Activated CD4-positive, alpha-beta T cell treated with anti-CD3 and anti-CD28 coated beads, Interleukin-2, amount 50 U/mL, for 4 hours (primary cell): ENCODE measurements at places on chromosomes 4 and X.

GRCh38 chrX:105744291-105744690, 78.0 kb upstream of the NRK start:
- no peak for DNase-seq

GRCh38 chr4:184575306-184575705, 73.9 kb downstream of the CASP3 start:
- no peak for DNase-seq

DNA sequence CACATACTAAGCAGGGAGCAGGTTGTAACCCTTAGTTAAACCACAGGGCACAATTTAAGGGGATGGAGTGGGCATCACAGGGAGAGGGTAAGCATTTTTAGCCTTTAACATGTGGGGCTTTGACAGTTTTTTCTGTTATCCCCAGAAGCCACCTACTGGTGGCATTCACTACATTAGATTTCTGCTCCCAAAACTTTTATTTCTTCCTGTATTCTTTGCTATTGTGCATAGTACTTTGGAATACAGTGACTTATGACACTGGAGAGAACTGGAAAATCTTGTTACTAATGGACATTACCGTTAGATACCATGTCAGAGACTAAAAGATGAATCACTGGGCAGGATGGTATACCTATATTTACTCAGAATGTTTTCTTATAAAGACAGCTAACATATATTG, 7.3 kb downstream of the TRIM75 start:
- DNase-seq: no peak

DNA sequence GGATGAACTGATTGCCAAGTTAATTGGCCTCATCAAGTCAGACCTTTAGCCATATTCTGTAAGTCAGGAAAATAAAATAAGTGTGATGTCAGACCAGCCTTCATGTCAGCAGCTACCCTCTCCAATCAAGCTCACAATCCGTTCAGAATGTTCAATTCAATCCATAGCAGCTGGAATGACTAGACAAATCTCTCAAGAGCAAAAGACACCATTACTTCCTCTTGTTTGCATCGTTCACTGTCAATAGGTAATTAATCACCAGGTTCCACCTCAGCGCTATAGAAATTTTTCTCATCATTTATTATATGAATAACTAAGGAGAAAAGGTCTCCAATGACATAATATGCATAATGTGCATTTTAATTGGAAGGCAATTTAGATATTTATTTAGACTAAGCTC, 321.0 kb upstream of the GRIA3 start:
- no peak for DNase-seq

DNA sequence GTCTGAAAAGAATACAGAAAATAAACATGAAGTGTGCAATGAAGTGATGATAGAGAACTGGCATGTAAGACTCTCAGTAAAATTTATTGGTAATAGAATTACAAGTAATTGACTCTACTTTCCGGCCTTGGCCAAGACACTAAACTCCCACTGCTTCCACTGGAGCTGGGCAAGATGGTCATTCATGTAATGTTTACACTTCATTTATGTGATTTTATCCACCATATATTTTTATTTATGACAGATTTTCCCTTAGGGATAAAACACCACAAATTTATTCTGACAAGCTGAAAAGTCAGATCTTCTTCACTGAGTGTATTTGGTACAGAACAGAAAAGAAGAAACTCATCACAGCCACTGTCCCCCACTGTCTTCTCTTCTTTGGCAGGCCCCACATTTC, 191.9 kb downstream of the SLC39A8 start:
- no peak for DNase-seq

GRCh38 chr4:82721819-82722423, 76.7 kb downstream of the SCD5 start:
- no peak for DNase-seq

GRCh38 chr4:518569-519083, 19.6 kb downstream of the PIGG start:
- no peak for DNase-seq

- DNase-seq: no peak
Observed at GRCh38 chr4:181701894-181702293, 541.3 kb upstream of the TENM3 start.

GRCh38 chr4:16607241-16608066, 291.0 kb downstream of the LDB2 start:
- no peak for DNase-seq

DNA sequence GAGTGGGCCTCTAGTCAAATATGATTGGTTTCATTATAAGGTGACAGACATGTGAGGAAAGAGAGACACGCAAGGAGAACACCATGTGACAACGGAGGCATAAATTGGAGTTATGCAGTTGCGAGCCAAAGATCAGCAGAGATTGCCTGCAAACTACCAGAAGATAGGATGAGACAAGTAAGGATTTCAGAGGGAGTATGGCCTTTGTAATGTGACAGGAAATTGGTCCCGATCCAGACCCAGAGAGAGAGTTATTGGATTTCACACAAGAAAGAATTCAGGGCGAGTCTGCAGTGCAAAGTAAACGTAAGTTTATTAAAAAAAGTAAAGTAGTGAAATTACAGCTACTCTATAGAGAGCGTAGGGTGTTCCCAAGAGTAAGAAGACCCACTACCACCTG, 35.7 kb upstream of the NDST4 start:
- no peak for DNase-seq

GRCh38 chr4:27635936-27636913, 775.6 kb downstream of the STIM2 start:
- no peak for DNase-seq

- DNase-seq: no peak
Observed at GRCh38 chr4:15551740-15552446, 82.2 kb downstream of the CC2D2A start.

DNA sequence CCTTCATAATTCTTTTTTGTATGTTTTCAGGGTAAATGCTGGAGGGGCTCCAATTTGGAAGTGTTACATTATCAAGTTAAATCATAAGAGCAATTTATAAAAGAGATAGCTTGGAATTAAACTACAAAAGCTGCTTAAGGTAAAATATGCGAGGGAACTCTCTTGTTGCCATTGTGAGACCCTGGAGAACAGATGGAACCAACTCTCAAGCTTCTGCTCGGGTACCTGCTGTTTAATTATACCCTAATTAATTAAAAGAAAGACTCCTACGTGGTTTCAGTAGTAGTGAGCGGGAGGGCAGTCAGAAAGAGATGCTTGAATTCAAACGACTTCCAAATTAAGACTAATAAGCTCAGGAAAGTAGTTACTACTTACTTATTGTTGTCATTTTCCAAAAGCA, 313.1 kb upstream of the TACR3 start:
- DNase-seq: no peak

GRCh38 chrX:14616836-14617235, 87.5 kb downstream of the GLRA2 start:
- DNase-seq: no peak

- DNase-seq: no peak
Observed at GRCh38 chr4:174717828-174718227, 111.2 kb downstream of the GLRA3 start.

- no peak for DNase-seq
Observed at GRCh38 chr4:61583696-61584095, 383.6 kb downstream of the ADGRL3 start.

- DNase-seq: no peak
Observed at GRCh38 chr4:8599657-8600056, 7.1 kb downstream of the CPZ start.

DNA sequence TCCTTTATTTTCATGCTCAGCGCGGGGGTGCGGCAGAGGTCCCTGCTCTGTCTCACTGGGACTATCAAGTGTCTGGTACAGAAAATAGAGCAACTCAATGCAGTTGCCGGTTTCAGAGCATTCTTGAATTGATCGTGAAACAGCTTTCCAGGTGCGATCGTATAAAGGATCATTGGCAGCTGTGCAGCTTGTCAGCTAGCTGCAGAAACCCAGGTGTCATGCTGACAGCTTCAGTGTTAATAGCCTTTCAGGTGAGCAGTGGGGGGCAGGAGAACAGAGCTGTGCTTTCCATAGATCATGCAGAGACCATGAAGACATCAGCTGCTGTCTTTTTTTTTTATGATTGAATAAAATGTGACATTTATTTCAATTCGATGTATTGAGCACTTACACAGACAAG, 583.9 kb downstream of the NLGN4X start:
- DNase-seq: no peak

DNA sequence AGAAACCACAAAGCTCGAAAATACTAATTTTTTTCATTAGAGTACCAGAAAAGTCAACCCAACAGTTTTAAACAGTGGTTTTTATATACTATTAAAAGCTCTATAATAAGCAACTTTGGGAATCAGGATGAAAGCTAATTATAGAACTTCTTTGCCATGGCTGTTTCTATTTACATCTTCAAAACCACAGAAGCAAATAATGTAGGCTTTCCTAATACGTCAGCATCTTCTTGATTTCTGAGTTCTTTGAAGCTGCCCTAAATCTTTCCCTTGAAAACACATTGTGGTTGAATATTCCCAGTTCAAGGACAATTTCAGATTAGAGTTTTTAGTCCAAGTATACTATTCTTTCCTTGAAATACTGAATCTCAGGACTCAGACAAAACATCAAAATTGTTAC, 460.2 kb upstream of the FAT1 start:
- DNase-seq: no peak

DNA sequence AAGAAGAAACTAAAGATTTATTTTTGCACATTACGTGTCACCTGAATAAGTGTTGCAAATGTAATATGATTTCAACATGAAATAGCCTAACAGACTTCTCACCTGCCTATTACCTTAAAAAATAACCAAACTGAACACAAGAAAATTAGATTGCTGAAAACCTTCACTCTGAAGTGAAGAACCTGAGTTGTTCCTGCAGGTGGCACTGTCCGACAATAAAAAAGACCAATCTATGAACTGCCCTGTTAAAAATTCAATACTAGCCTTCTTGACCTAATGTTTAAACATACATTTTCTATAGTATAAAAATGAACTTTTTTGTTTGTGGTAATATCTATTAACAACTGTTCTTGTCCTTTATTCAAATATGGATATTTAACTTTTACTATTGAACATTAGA, 69.2 kb upstream of the PNPLA4 start:
- DNase-seq: no peak

DNA sequence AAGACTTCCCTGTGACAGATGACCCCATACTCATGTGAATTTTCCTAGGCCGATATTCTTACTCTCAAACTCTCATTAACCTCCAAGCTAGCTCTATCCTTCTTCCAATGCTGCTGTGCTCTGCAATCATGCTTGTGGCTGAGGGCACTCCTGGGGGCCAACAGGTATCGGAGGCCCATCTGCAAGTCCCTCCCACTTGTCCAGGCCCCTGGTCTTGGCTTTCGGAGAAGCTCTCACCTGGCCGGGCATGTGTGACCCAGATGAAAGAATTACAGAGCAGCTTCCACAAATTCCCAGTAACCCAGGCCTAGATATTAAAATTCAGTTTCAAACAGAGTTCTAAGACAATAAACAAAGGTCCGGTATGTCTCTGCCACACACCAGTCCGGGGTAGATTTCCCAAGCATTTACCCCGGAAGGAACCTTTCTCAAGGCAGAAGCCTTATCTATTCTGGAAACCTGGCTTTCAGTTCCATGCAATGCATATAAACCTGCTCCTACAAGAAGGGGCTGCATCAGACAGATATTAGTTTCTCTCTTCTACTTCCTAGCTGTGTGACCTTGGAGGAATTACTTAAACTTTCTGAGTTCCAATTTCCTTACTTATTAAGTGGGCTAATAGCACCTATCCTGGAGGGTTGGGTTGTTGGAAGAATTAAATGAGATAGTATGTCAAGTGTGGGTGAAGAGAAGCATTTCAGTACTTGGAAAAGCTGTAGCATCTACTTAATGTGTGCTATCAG, 270.8 kb downstream of the PTTG2 start:
- DNase-seq: no peak

DNA sequence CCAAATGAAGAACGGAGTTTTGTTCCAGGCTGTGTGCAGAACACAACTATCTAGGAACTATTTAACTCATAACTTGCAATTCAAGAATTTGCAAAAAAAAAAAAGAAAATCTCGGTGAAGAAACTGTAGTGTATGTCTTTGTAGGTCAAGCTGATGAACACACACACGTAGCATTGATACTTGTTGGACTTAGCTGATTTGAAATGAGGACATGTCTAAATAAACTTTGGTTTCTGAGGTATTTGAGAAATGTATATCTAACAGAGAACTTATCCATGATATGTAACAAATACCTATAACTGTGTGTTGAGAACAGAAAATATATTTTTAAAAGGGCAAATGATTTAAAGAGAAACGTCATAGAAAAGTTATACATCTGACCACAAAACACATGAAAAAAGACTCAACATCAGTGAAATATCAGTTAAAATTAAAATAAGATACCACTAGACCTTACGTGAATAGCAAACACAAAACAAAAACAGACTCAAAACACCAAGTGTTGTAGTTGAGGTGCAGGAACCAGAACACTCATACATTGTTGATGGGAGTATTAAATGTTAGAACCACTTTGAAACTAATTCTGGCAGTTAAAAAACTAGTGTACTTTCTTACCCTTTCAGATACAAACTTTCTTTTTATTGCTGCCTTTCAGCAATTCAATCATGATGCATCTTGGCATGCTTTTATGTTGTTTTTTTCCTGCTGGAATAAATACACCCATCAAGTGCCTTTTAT, 1535.8 kb upstream of the PCDH10 start:
- no peak for DNase-seq
